Lung microvascular endothelial cell (primary cell): ENCODE measurements at places on chromosomes 12 and 14. TPM values are rescaled to one million over a fixed set of nuclear protein-coding genes. Genes with fewer than 3 reads are reported as not detected.

GRCh38 chr14:22538671-22539228 lies 50.3 kb downstream of the DAD1 start:
- DNase-seq: no peak

PAWR gene
- total RNA-seq: 49.3 and 128 TPM in 2 replicates

DNA sequence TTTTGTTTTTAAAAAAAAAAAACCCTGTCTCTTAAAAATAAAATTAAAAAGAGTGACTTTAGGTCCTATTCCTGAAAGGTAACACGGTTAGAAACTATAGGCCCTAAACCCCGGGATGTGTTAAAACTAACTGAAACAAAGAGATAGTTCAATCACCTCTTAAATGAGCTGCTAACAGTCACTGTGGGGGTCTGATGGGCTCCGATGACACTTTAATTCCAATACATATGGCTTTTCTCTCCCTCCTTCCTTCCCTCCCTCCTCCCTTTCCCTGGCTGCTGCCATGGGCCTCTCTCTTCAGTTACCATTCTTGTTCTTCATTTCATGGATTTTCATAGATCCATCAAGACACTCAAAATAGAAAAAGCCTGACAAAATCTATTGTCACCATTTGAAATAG lies 76.6 kb downstream of the RNF34 start:
- DNase-seq: no peak

DNA sequence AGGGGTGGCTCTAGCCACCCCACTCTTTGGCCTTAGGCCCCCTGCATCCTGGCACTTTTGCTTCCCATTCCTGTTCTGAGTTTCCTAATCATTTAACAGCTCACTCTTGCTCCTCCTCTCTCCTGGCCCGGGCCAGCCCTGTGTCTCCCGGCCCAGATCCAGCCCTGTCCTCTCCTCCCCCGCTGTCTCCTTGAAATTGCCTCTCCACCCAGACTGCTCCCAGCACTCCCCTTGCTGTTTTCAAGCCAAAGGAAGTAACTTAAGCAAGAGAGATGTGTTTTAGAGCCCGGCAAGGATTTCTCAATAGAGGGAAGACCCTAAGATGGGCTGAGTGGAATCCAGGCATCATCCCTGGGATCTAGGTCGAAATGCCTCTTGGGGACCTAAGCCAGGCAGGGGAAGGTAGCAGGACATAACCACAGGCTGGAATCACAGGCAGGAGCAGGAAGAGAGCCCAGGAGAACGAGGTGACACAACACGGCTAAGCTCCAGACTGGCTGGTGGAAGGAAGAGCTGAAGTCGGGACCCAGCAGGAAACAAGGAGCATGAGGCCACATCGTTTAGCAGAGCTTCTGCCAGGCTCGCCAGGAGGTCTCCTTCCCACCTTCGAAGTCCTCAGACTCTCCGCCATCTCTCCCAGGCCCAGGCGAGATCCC lies 2.0 kb upstream of the LRP1-AS start:
- DNase-seq: no peak

DNA sequence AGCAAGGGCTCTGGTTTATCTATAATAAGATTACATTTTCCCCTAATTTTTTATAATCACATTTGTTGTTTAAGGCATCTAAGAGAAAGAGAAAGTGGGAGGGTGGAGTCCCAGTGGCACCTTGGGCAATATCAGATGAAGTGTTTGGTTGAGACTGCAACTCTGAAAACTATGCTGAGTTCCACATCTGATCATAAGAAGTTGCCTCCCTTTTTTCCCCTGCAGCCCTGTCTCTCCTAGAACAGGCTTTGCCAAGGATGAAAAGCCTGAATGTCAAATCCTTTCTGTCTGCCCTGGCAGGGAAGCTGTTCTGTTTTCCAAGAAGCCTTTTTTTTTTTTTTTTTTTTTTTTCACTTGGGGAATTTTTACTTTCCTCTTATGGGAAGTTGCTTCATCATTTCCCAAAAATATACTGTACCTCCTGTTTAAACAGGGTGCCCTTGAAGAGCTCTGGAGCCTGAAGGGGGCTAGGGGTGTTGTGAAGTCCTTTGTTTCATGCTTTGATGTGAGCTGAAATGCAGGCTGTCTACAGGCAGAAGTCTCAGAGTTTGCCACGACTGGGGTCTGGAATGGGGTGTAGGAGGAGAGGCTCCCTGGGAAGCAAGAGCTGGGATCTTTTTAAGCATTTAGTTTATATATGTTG lies 71.3 kb downstream of the SUSD6 start:
- no peak for DNase-seq

TAS2R46 gene
- 0.65 and 0.79 TPM in 2 replicates for total RNA-seq

GRCh38 chr14:81446279-81447007 lies 46.3 kb upstream of the STON2 start:
- DNase-seq: no peak

DCN gene
- 0.20 TPM in 1 of 2 replicates, not detected in the other for total RNA-seq

DNA sequence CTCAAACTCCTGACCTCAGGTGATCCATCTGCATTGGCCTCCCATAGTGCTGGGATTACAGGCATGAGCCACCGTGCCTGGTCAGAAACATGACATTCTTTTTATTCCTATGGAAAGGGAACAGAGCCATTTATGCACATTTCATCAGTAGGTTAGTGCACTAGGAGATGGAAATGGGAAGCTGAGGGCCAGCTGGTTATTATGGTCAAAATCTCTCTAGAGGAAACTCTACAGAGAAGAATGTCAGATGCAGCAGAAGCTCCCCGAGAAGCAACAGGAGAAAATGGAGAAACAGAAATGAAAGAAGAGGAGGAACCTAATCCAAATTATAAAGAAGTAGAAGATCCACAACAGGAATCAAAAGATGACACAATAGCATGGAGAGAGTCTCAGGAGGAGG lies 2.7 kb downstream of the CFAP251 start:
- DNase-seq: no peak

GRCh38 chr14:80624581-80624980 lies 317.0 kb downstream of the CEP128 start:
- no peak for DNase-seq

- peak; percentile 27 for DNase-seq
Measured at GRCh38 chr12:49462083-49462744, 76.6 kb upstream of the KCNH3 start.

DNA sequence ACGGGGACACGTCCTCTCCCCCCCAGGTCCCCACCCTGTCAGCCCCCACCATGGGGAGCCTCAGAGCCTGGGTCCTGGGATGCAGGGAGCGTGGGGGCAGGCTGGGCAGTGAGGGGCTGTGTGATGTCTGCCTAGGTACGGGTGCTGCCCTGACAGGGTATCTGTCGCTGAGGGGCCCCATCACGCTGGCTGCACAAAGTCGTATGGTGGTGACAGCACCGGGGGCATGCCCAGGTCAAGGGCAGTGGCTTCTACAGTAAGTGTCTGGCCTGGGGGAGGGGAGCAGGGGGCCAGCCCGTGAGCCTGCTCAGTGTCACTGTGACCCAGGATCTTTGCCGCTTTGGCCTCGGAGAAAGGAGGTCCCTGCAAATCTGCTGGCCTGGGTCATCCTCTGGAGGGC lies 23.3 kb downstream of the PAPLN start:
- no peak for DNase-seq

EFCAB11 gene
- total RNA-seq: 1.8 and 2.2 TPM in 2 replicates

GRCh38 chr12:51071663-51072062 lies 11.7 kb downstream of the CSRNP2 start:
- DNase-seq: peak; percentile 60

- DNase-seq: no peak
Measured at GRCh38 chr12:52089491-52089890, 10.0 kb downstream of the SMIM41 start.

TSHR gene
- total RNA-seq: not detected in 2 replicates

GRCh38 chr12:52867642-52868041 lies 18.8 kb upstream of the KRT78 start:
- DNase-seq: peak; percentile 51

- DNase-seq: no peak
Measured at GRCh38 chr14:104560586-104560945, 19.0 kb upstream of the C14orf180 start.
